Cardiac fibroblast (primary cell): ENCODE measurements at places on chromosomes 2 and 18.

GRCh38 chr2:85802354-85803103 lies 48.7 kb downstream of the ATOH8 start:
- DNase-seq = no peak

GRCh38 chr2:133657591-133657990 lies 89.3 kb upstream of the NCKAP5 start:
- DNase-seq = peak; percentile 93

- DNase-seq = peak; percentile 73
These were observed 12.7 kb downstream of the COL3A1 start for GRCh38 chr2:188986839-188987238.

GRCh38 chr2:238847419-238847801 lies 475 bp upstream of the TWIST2 start:
- DNase-seq = peak; percentile 32

GRCh38 chr2:28613186-28613585 lies 117.3 kb downstream of the PLB1 start:
- no peak for DNase-seq

GRCh38 chr2:159249990-159250715 lies 36.4 kb downstream of the WDSUB1 start:
- DNase-seq = peak; percentile 87

DNA sequence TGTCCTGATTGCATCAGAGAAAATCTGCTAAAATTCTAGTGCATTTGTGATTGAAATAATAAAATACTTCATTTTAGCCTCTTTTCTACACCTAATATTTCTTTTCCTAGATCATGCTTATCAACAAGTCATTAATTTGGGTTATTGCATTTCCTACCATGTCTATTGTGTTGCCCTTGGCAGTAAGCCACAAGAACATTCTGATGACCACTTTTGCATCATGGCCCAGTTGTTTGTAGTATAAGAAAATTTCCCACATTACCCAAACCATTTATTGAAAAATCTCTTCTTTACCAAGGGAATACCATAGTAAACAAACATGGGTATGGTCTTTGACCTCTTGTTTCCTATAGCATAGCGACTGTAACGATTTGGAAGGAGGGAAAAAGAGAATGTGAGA lies 76.3 kb downstream of the R3HDM1 start:
- DNase-seq = peak; percentile 75

GRCh38 chr18:60232541-60232940 lies 140.0 kb downstream of the MC4R start:
- DNase-seq = peak; percentile 39
